Activated CD4-positive, alpha-beta T cell treated with anti-CD3 and anti-CD28 coated beads for 48 hours (primary cell): ENCODE measurements at places on chromosomes 3 and 15.

DNA sequence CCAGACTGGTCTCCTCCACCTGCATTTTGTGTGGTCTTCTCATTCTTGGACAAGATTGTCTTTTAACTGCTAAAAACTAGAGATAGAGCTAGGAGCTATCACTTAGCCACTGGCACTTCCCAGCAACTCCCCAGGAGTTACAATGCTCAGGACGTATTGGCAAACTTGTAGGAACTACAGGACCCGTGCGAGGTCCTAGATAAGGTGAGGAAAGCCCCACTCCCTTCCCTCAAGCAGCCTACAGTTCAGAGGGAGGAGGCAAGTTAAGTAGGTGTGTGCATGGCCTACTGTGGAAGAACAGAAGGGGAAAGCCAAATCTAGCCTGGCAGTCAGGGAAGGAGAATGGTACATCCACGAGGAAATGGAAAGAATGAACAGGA, 504.7 kb upstream of the PROK2 start:
- DNase-seq: no peak

DNA sequence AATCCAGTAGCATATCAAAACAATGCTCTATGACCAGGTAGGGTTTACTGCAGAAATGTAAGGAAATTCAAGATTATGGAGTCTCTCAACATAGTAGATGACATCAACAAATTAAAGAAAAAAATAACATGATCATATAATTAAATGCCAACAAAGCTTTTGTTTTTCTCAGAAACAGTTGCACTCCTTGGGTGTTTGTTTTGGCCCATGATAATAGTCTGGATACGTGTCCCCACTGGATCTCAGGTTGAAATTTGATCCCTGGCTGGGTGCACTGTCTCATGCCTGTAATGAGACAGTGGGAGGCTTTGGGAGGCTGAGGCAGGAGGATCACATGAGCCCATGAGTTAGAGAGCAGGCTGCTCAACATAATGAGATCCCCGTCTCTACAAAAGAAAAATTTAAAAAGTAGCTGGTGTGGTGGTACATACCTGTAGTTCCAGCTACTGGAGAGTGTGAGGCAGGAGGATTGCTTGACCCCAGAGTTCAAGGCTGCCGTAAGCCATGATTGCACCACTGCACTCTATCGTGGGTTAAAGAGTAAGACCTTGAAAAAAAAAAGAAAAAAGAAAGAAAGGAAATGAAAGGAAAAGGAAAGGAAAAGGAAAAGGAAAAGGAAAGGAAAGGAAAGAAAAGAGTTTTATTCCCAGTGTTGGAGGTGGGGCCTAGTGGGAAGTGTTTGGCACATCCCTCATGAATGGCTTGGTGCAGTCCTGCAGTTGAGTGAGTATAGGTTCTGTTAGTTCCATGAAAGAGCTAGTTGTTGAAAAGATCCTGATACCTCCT, 53.3 kb upstream of the FOXB1 start:
- DNase-seq: no peak

DNA sequence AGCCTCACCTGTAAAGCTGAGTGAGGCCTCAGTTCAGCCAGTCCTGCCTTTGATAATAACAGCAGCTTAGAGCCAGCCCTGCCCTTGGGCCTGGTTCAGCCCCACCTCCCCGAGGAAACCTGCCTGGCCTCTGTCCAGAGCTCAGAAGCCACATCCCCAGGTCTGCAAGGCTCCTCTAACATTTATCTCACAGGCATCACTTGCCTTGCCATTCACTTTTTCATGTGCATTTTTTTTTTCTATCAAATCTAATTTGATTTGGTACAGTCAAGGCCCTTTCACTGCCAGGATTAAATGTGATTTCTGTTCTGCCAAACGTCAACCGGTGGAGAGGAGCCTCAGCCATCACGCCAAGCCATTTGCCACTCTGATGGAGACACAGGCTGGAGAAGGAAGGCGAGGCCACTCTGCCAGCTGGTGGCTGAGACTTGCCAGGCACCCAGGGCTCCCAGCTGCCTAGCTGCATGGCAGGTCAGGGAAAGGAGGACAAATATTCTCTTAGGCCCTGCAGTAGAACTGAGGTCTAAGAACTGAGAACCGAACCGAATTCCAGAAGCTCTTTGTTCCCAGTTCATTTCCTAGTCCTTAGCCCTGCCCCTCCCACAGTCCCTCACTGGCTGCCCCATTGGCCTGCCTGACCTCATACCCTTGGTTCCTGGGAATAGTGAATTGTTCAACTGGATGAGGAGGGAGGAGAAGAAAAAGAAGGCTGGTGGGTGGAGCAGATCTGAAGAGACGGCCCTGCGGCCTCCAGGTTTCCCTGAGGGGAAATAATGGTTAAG, 76.4 kb downstream of the SPSB4 start:
- no peak for DNase-seq

DNA sequence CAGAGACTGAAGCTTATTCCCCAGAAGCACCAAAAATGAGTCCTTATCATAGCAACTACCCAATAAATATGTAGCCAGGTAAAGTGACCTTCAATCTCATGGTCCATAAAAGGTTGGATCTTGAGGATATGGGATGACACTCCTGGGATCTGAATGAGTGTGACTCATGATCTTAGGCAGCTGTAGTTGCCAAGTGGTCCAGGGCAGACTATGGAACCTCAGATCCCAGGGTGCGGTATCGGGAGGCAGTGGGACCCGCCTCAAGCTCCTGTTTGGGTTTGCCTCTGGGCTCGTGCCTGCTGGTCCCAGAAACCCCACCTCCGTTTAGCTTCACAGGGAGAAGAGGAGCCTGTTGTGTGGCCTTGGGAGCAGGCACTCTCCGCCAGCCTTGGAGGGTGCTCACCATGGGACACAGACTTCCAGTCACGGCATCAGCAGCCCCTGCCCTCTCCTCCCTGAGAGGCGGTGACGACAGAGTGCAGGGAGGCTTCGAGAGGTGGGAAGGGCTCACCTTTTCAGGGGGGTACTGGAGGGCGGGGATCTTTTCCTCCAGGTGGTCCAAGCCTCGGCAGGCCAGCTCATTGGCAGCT, 8.1 kb downstream of the PLIN1 start:
- DNase-seq: no peak

DNA sequence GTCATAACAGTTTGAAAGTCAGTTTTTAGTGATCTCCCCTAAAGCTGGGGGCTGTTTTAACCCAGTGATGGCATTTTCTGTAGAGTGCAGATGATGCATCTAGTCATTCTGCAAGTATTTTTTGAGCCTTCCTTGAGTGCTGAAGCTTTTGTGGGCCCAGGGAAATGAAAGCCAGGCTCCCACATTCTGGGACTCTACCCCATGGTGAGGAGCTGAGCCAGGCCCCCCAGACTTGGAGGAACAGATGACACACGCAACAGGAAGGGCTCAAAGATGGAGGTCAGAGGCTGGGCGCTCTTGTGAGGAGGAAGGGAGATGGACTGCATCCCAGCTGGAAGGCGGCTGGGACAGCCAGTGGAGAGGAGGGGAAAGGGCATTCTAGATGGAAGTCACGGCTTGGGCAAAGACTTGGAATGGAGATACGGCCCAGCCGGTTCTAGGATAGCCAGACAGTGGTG, 40.8 kb downstream of the MRAS start:
- no peak for DNase-seq

GRCh38 chr15:29056839-29057450, 171.2 kb downstream of the APBA2 start:
- no peak for DNase-seq

DNA sequence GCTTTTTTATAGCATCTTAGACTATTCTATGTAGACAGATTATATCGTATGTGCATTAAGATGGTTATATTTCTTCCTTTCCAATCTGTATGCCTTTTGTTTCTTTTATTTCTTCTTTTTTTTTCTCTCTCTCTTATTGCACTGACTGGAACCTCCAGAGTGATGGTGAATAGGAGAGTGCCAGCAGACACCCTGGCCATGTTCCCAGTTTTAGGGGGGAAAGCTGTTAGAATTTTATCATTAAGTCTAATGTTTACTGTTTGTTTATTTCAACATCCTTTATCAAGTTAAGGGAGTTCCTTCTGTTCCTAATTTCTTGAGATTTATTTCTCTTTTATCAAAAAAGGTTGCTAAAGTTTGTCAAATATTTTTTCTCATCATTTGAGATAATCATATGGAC, 116.6 kb upstream of the LRTM1 start:
- DNase-seq: no peak
